ENCODE measurements at places on chromosomes 3 and 15.

- no peak for DNase-seq
Observed at GRCh38 chr3:23913873-23914743, 2.7 kb downstream of the NKIRAS1 start.

DNA sequence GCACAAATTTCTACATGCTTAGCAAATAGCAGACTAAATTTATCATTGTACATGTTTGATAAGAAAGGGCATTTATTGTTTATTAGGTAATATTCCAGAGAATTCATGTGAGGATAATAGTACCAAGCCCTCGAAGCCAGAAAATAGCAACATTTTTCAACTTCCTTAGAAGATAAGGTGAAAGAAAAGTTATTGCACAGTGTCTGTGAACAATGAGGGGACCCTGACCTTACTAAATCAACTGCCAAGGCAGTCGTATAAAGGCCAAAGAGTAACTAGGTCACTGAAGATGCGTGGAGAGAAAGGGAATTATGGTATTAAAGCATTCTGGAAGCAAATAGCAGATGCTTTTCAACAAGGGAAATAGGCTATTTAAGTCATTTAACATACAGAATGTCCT, 20.3 kb upstream of the ARL6 start:
- no peak for DNase-seq

- DNase-seq: no peak
Observed at GRCh38 chr3:40321818-40322217, 12.3 kb downstream of the EIF1B start.

- peak; percentile 69 for DNase-seq
Observed at GRCh38 chr3:157443905-157444796, 7.5 kb downstream of the PTX3 start.

- no peak for DNase-seq
Observed at GRCh38 chr15:92159906-92160841, 233.5 kb upstream of the ST8SIA2 start.

- DNase-seq: no peak
Observed at GRCh38 chr3:71487418-71487817, 96.1 kb downstream of the FOXP1 start.

Measured in fibroblast of skin of left biceps (primary cell).